ENCODE measurements at places on chromosomes 1 and 21.

DNA sequence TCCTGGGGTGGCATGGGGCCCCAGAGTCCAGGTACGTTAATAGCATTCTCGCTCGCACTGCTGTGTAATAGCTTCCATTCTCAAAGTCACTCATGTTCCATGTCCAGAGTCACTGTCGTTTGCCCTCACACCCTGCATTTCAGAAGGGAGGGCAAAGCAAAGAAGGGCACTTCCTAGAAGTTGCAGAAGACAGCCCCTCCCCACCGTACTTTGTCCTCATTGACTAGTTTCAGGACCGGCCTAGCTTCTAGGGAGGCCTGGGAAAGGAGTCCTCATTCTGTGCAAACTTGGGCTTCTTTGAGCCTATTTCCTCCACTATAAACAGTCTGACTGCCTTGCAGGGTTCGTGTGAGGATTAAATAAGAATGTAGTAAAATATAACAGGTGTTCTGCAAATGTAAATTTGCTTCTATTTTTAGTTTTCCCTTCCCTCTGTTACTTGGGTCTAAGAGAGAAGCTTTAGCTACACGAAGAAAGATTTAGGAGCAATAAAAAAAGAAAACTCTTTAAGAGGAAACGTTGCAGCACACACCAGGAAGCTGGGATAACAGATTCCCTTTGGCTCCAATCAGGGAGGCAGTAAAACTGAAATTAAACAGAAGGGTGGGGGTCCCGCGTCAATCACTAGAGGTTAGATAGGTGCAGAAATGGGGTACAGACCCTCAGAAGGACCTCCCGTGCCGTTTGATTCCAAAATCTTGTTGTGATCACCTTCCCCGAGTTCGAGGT lies 40.1 kb downstream of the ACTL8 start:
- DNase-seq: no peak

DNA sequence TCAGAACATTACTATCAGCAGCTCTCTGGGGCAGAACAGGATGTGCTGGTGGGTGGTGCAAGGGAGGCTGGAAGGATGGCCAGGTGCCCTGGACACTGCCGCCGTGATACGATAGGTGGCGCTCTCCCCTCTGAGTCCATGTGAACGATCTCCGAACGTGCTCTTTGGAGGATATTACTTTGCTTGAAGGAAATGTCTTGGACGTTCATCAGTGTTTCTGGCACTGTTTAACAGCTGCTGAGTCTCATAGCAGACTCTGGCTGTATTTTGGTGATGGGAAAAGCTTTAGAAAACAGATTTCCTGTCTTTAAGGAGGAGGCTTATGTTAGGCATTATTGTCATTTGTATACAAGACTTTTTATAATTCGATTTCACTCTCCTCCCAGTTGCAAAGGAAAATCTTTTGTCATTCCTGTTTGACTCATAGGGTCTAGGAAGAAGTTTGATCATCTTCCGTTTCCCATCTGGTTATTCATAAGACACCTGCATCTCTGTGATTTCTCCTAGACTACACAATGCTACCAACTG lies 386.2 kb upstream of the ADGRL2 start:
- no peak for DNase-seq

- no peak for DNase-seq
These were observed 12.9 kb upstream of the SLC2A7 start for GRCh38 chr1:9038881-9039760.

DNA sequence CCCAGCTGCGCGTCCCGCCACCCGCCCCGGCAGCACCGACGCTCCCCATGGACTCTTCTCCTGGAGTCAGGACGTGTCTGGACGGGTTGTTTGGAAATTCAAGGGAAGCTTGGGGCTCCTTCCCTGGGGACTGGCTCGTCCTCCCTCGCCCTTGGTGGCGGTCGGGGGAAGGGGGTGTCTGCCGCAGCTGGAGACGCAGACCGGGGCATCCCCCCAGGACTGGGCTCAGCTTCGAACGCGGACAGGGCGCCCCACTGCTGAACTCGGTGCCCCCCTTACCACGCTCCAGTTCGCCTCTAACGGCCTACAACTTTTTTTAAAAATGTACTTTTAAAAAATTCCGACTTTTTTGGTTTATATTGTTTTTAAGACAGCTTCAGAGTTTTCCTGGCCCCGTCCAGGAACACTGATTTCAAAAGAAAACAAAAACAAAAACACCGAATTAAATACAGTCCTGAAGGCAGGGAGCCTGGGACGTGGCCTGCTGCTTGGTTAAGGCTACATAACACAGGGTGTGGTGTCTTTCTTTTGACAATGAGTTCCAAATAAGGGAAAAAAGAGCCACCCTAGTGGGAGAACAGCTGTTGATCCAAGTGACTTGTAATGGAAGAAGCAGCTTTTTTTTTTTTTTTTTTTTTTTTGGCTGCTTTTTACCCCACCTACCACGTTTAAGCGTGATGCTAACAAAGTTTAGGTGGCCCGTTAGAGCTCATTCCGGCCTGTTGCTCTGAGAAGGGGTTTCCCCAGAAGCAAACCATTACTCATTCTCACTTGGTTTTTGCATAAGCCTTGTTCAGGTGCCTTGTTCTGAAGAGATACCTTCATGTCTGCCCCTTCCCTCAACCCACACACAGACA lies 862 bp upstream of the DIPK1A start:
- no peak for DNase-seq

GRCh38 chr1:67001682-67002425 lies 52.1 kb downstream of the SLC35D1 start:
- DNase-seq: no peak

GRCh38 chr1:41496080-41497055 lies 11.9 kb upstream of the EDN2 start:
- DNase-seq: no peak

DNA sequence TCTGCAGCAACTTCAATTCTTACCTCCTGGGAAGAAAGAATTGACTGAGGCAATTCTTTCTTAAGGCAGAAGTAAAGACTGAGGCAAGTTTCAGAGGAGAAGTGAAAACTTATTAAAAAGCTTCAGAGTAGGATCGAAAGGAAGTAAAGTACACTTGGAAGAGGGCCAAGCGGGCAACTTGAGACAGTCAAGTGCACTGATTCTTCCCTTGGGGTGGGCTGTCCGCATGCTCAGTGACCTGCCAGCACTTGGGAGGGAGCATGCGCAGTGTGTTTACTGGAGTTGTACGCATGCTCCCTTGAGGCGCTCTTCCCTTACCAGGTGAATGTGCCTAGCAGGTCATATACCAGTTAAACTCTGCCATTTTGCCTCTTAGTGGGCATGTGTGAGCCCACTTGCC lies 55.3 kb upstream of the NBPF3 start:
- DNase-seq: no peak

- DNase-seq: no peak
These were observed at the start of gene EPS15 for GRCh38 chr1:51519048-51519864. TSS of gene EPS15 (minus strand) at chr1:51519266. CDS start at chr1:51519231, 35 bp downstream.

DNA sequence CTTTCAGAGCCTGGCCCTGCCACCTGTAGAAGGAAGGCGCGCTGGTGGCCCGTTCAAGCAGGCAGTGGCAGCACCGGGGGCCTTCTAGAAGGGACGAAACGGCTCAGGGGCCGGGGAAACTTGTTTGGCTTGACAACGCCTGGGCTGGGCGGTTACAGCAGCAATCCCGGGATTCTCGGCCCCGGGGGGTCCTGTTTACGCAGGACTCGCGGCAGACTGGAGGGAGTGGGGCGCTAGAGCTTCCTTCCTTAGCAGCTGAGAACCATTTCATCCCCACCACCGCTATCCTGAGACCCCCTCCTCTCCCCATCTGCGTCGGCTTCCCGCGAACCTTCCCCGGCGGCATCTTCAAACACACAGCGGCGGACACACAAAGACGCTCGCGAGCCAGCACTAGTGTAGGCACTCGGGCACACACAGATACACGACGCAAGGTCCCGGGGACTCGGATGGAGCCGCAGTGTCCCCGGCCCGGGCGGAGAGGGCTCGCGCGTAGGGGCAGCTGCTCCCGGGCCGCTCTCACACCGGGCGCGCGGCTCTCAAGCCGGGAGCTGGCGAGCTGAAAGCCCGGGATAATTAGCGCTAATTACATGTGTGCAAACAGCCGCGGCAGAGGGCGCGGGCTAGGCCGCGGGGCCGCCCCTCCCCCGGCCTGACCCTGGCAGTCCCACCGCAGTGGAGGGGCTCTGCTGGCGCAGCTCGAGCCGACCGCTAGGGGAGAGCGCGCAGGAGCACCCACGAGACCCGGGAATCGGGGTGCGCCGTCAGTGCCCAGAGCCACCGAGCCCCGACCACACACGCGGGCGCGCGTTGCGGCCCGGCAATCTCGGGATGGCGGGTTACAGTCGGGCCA lies 271.4 kb downstream of the FOXD2 start:
- no peak for DNase-seq

DNA sequence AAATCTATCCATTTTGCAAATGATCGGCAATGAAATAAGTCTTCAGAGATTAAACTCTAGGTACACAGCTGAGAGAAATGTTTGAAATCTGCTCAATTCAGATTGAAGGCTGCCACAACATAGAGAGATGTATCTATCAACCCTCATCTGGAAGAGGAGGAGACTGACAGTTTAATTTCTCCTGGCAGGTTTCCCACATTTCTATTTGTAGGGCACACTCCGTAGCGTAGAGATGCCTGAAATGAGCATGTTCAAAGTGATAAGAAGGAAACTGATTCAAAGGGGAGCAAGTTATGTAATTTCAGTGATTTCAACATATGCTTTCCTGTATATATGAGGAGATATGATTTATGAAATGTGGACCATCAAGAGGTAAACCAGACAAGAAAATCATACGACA lies 44.1 kb downstream of the NIBAN1 start:
- no peak for DNase-seq

DNA sequence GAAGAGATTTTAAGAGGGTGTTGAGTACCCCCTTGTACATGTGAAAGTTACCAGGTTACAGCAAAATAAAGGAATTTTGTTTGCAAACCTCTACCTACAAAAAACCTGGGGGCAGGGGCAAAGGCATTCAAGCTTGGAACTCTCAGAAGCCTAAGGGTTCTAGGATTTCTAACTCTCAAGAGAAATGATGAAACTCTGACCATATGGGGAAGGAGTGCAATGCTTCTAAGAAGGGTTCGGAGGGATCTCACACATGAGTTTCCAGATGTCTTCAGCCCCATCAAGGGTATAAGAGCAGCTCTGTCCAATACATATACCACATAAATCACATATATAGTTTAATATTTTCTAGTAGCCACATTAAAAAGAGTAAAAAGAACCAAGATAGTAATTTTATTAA lies 7.3 kb upstream of the FCGR2A start:
- DNase-seq: no peak
